ENCODE measurements at places on chromosomes 4 and X.

GRCh38 chrX:111504941-111505340 lies 6.5 kb upstream of the SERTM2 start:
- no peak for DNase-seq

DNA sequence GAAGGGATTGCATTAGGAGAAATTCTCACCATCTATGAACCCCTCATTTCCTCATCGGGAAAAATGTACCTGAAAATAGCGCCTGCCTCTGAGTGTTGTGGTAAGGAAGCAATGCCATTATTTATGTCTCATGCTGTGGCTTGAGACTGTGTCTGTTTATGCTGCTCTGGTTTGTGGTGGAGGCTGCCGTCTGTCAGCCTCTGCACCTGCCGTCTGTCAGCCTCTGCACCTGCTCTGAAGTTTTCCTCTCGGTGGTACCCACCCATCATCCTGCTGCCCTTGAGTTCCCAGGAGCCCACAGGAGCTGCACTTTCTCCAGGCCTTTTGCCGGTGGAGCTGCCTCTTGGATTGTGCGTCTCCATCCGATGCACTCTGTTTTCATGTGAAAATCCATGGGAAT lies 68.5 kb upstream of the PPP2R3B start:
- no peak for DNase-seq

GRCh38 chr4:53963336-53963735 lies 101.1 kb downstream of the CHIC2 start:
- no peak for DNase-seq

GRCh38 chrX:49912086-49912485 lies 10.3 kb upstream of the CLCN5 start:
- no peak for DNase-seq

DNA sequence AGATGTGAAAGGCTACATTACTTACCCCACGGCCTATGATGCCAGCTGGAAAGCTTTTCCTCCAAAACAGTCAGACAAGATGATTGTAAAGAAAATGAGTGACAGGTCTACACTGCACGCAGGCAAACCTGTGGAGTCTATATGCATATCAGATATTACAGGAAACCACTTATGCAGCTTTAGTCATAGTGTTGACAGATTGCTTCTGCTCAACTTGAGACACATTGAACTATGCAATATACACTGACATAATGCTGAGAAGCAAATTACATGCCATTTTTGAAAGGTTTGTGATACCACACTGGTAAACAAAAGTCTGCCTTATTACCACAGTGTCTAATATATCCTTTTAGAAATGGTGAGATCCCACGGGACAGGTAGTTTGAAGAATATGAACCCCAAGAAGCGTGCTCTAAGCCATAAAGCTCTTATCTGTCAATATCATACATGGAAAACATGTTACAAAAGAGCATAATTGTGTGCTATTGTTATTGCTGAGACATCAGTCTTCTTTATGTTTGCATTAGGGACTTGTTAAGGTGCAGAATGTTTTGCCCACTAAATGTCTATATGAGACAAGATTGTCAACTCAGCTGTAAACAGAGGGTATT lies 1835.8 kb upstream of the TENM3 start:
- DNase-seq, result no peak

DNA sequence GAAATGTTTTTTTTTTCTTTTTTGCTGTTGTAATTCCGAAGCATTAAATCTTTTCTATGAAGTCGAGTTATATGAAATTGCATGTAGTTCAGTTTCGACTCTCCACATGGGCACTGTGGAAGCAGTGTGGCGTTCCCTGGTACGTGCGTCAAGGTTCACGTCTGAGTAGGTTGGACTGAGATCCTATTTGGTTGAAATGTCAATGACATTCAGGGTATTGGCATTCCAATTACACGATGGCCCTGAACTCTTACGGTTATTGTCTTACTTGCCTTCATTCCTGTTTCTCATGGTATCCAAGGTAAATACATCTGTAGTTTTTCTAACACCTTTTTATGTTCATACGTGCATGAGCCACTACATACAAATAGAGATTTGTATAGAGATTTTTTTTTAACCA lies 128.8 kb downstream of the SORBS2 start:
- DNase-seq, result no peak

DNA sequence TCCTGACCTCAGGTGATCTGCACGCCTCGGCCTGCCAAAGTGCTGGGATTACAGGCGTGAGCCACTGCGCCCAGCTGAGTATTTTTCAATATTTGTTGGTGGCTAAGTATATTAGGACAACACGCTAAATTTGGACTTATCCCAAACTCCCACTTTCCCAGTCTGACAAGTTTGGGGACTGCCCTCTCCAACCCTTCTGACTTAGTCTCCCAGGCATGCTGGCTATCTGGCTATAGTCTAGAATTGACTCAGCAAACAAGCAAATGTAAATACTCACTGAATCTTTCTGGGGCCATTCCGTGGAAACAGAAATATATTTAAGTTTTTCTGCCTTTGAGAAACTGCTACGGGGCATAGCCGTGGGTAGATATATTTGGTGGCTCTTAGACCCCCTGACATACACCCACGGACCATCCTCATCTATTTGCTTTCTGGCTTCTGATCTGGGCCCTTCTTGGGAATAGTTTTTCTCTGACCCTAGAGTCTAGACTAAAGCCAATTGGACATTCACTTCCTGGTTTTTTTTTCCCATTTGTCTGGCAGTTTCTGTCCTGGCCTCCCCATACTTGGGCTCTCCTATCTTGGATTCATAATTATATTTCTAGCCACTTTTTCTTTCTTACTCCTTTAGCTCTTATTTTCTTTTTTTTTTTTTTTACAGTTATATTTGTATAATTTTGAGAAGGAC lies 11.3 kb upstream of the DOCK11 start:
- DNase-seq, result no peak

- DNase-seq, result no peak
These were observed 3.2 kb upstream of the ARHGAP36 start for GRCh38 chrX:131054906-131055305.

DNA sequence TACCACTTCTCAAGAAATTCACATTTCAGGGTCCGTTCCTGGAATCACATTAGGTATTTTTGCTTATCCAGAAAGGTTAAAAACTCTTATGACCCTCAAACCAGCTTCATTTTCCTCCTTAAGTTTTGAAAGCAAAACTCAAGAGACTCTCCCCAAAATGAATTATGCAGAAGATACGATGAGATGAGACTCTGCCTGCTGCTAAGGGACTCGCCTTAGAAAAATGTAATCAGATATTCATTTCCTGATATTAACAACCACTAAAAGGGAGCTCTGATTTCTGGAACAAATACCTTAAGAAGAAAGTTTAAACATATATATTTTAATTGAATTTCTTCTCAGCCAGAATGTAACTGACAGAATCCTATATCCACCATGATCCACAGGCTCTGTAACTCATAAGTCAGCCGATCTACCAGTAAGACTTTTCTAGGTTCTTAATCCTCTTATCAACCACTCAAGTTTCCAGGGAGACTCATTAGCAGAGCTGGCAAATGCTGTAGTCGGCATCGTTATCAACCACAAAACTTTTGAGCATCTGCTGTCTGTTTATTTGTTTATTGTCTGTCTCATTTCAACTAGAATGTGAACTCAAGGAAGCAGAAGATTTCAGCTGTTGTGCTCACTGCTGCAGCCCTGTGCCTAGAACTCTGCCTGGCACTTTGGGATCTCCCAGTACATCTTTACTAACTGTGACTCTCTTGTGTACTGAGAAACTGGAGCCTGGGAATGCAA lies 112.5 kb downstream of the LDB2 start:
- no peak for DNase-seq

DNA sequence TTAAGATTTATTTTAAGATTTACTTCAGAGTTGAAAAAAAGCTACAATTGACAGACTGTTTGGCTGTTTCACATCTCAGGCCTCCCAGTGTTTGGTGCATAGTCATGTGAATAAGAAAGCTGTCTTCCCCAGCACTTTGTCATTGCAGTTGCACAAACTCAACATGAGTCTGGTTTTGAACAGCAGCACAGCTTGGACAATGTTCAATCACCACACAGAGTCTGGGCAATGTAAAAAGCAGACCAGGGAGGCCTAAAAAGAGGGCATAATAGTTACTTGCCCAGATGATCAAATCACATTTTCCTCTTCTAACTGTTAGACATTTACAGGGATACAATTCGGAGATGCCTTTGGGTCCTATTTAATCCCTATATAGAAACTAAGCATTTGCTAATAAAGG lies 1055.0 kb downstream of the RPA4 start:
- no peak for DNase-seq

GRCh38 chrX:153968754-153969124 lies 2.9 kb downstream of the HCFC1 start:
- no peak for DNase-seq

GRCh38 chr4:148273501-148273986 lies 168.7 kb downstream of the NR3C2 start:
- DNase-seq, result no peak

DNA sequence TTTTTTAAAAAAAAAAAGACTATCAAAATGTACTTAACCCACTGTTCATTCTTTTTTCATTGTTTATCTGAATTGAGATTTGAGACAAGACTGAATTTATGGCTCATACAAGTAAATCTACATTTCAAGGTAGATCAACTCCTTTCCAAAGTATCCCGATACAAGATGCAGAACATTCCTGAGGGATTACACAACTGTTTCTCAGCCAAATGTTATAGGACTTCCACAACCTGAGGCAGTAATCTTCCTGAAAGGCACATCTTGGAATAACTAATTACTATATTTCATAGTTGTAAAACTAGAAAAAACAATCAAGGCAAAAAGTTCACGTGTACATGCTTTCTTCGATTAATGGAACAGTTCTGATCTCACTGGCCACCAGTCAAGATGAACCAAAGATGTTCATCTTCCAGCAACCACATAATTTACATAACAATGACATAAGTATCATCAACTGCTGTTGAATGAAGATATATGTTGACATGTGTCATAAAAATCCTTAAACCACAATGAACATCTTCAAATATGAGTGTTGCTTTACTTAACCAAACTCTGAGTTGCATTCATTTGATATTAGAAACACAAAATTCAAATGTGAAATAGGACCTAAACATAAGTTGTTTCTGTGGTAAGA lies 225.2 kb upstream of the DKK2 start:
- DNase-seq, result no peak

GRCh38 chr4:35087218-35087617 lies 1157.1 kb downstream of the ARAP2 start:
- no peak for DNase-seq

GRCh38 chr4:24482871-24483270 lies 101.5 kb downstream of the DHX15 start:
- DNase-seq, result no peak

- no peak for DNase-seq
These were observed 155.8 kb downstream of the NWD2 start for GRCh38 chr4:37400241-37400881.

GRCh38 chr4:4762300-4762699 lies 97.2 kb upstream of the MSX1 start:
- no peak for DNase-seq

DNA sequence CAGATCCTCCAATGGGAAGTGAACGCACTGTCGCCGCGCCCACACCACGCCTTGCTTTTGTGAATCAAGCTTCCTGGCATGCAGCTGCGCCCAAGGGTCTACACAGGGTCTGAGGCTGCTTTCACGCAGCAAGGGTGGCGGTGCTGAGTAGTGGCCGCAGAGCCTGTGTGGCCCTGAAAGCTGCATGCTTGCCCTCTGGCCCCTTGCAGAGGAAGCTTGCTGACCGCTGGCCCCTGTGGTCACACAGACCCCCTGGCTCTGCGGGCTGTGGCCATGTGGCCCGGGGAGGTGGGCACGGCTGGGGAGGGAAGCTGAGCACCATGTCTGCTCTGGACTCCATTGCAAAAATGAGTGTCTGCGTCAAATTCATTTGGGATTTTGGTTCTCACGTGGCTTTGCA lies 8.8 kb downstream of the DOK7 start:
- DNase-seq, result no peak

DNA sequence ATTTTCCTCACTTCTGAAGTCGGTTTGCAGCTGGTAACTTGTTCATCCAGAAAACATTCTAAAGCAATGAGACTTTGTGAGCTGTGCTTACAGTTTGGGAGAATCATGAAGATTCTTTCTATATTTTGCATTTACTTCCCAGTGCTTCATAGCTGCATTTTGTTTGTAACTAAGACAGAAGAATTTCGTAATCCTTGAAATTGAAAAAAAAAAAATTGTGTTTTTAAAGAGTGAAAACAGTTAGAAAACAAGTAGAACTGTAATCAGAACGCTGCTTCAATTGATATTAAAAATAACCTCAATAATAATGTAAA lies 392.4 kb downstream of the UNC5C start:
- no peak for DNase-seq

- DNase-seq, result peak; percentile 52
These were observed at the start of gene MGARP for GRCh38 chr4:139279760-139280620. Gene MGARP (minus strand): TSS chr4:139280225. CDS start chr4:139280158, 67 bp downstream.

DNA sequence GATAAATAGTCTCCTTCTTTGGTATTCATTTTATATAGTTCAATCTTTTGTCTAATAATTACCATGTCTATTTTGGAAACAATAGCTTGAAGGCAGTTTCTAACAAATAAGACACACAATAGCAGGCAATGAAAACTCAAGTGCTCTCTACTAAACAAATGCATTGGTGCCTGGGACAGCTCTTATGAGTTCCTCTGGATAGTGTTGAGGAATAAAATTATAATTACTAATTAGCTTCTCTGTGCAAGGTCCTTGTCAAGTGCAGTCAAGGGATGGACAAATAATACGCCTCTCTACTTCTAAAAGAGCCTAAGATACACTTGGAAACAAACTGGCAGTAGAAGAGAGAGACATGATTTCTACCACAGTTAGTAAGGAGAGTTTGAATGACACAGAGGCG lies 229.0 kb upstream of the GLRA2 start:
- DNase-seq, result no peak

- DNase-seq, result no peak
These were observed 34.4 kb upstream of the CCDC160 start for GRCh38 chrX:134202561-134202960.

DNA sequence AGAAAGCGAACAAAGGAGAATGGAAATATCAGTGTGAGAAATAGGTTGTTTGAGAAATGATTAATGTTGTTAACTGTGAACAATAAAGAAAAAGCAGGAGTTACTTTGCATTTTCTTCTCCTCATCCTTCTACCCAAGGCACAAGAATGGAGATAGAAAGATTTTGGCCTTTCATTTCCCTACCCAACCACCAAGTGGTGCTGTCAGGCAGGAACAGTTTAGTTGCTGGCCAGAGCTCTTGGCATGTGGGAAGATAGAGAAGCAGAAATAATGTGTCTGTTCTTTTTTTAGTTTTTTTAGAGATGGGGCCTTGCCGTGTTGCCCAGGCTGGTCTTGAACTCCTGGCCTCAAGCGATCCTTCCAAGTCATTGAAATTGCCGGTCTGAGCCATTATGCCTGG lies 12.8 kb downstream of the HOPX start:
- no peak for DNase-seq

GRCh38 chr4:8779490-8779932 lies 92.1 kb downstream of the HMX1 start:
- no peak for DNase-seq

- no peak for DNase-seq
These were observed 1118.7 kb downstream of the SH3BGRL start for GRCh38 chrX:82320569-82320968.

GRCh38 chr4:155690044-155690837 lies 23.6 kb downstream of the GUCY1A1 start:
- no peak for DNase-seq

GRCh38 chrX:154020536-154021115 lies 924 bp upstream of the IRAK1 start:
- DNase-seq, result no peak

GRCh38 chrX:52979993-52980392 lies 21.7 kb upstream of the FAM156A start:
- DNase-seq, result no peak

All from dorsolateral prefrontal cortex (tissue), 122 donors.